ENCODE measurements at places on chromosomes 5 and 9.
A peak's percentile ranks its signal among the peaks of the same experiment; 100 is the strongest.

GRCh38 chr9:70466976-70467561 lies 52.6 kb upstream of the KLF9 start:
- DNase-seq, result no peak

- DNase-seq, result no peak
Observed at GRCh38 chr9:114027159-114027862, 50.8 kb downstream of the AMBP start.

DNA sequence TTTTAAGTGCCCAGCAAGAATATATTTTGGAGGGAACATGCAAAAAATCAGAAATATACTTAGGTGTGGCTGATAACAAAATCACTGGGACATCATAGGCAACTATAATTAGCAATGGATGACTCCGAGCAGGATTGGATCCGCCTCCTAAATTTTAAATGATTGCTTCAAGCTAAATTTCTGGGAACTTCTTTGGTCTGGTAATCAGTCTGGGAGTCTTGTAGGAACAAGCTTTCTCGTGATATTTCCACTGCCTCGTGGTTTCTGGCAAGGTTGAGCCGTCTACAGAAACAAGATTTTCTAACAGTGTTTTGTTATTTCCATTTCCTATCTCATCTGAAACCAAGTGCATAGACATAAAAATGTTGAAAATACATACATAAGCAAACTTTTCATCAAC lies 232.6 kb downstream of the BNC2 start:
- no peak for DNase-seq

- no peak for DNase-seq
Observed at GRCh38 chr9:126367139-126367538, 40.5 kb downstream of the MVB12B start.

DNA sequence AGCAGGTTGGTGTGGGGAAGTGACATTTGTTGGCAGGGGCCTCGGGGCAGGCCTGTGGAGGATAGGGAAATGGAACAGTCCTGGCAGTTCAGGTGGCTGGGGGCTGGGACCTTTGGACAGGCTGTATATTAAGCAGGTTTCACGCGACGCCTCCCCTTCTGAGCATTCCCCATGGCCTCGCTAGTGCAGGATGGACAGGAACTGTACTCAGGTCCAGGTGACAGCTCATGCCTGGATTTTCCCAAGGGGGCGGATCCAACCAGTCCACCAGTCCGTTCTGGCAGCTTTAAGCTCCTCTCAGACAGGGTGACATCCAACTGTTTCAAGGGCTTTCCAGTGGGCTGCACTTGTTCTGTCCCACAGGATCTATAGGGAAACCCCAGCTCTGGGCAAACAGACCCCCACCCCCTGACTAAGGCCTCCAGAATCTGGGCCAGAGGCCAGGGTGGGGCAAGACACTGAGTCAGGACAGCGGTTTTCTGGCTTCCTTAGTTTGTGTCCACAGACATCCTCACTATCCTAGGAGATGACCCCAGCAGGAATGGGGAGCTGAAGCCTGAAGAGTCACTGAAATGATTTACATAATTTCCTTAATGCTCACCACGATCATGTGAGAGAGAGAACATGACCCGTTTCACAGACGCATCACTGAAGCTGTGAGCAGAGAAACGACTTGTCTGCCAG lies 20.9 kb downstream of the CSF2 start:
- no peak for DNase-seq

DNA sequence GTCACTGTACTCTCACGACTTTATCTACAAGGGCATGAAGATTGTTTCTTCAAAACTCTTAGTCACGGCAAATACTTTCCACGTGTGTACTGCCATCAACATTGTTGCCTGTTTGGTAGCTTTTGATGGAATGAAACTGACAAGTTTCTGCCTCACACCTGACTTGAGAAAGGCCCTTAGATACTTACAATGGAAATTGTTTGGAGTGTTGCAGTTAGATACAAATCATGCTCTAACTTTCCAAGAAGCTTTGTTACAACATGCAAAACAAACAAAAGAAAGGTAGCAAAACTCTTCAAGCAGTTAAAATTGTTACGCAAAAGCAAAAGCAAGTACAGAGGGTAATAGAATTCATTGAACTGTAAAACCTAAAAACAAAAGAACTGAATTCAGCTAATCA lies 91.1 kb upstream of the TLE4 start:
- no peak for DNase-seq

DNA sequence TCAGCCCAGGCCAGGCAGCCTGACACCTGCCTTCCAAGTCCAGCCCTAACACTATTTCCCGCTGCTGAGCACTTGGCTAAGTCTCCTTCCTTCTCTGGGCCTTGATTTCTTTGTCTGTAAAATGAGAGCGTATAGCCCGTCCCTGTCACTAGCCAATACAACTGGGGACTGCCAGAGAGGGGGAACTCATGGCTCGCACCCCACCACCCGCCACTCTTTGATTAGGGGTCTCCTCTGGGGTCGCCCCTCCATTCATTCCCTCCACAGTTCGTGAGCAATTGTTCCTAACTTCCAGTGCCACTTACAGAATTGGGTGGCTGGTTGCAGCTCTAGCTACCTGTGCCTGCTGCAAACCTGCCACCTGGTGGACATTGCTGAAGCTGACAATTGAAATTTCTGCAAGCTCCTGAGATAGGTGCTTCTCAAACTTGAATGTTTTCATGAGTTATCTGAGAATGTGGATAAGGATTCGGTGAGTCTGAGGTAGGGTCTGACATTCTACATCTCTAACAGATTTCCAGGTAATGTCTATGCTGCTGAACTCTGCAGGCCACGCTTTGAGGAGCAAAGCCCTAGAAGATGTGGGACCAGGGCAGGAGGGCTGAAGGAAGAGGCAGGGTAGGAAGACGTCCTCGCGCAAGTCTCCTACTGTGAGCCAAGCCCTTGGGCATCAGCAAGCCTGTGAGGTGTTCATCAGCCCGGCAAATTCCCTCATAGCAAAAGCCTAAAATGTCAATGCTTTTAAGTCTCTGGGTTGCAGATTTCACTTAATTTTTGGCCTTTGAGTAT lies 13.3 kb upstream of the RECK start:
- DNase-seq, result peak; percentile 70

DNA sequence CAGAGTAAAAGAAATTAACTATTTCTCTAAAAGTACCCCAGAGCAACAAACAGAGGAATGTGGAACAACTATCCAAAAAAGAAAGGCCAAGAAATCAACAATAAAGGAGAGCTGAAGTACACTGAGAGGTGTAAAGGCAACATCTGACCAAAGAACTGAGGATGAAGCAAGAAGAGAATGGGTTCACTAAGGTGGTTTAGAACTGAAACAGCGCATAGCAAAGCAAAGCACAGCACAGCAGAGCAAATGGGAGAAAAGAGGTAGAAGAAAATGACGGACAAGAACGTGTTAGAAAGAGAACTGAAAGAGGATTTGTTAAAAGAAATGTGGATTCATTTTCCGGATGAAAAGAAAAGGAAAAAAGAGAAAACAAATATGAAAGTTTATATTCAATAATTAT lies 25.8 kb downstream of the RFX3 start:
- DNase-seq, result no peak

DNA sequence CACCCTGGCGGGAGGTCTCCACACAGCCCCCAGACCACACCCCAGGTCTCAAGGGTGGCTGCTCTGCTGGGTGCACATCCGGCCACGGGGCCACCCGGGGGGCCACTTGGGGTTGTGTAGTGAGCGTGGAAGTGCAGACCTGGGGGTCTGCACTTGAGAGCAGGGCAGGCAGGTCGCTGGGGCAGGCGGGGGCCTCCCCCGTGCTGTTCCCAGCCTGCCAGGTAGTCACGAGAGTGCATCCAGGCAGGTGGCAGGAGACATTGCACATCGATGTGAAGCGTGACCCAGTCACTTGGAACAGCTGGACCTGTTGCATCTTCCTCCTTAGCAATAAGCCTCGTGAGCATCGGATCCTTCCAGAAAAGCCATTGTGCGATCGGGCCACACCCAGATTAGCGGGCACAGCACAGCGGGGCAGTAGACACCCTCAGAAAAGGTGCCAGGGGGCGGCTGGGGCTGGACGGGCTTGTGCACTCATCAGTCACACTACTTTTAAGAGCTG lies 4.8 kb upstream of the ENTPD8 start:
- no peak for DNase-seq

GRCh38 chr9:108588246-108588645 lies 267.5 kb downstream of the ACTL7B start:
- no peak for DNase-seq

GRCh38 chr5:14742498-14742897 lies 78.0 kb downstream of the OTULIN start:
- no peak for DNase-seq

- DNase-seq, result no peak
Observed at GRCh38 chr9:134237630-134238265, 73.4 kb upstream of the RNU6ATAC start.

- no peak for DNase-seq
Observed at GRCh38 chr5:168266016-168266415, 25.4 kb upstream of the WWC1 start.

GRCh38 chr9:138062196-138062595 lies 184.6 kb downstream of the CACNA1B start:
- DNase-seq, result no peak

DNA sequence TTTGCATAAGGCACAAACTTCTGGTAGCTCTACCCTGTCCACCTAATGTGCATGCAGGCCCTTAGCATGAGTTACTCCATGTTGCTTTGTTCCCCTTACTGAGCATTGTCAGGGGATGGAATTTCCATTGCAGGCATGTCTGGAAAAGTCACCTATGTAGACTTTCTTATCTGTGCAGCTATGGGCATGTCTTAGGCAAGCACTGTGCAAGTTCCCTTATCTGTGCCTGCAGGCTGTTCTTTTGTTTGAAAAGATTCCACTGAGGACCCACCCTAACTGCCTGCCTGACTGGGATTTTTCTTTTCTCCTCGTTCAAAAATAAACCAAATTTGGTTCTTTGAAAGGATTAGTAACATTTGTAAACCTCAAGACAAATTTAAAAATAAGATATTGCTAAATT lies 587.0 kb downstream of the CDH18 start:
- DNase-seq, result no peak

- no peak for DNase-seq
Observed at GRCh38 chr5:143155455-143155854, 248.0 kb downstream of the NR3C1 start.

DNA sequence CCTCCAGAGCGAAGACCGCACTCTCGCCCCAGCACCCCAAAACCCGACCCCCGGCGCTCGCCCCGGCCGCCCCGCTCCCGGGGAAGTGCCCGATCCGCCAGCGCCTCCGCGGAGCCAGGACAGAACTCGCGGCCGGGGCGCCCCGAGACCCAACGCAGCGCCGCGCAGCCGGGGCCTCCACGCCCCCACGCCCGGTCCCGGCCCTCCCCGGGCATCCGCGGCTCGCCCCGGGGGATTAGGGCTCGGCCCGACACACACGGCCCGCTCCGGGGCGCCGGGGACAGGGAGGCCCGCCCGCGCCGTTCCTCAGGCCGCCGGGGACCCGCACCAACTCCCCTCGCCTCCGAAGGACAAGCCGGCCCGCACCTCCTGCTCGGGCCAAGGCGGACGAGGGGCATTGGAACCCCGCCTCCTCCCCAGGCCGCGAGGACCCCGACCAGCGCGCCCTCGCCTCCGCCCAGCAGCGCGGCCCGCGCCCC lies 544 bp downstream of the FNBP1 start:
- no peak for DNase-seq

DNA sequence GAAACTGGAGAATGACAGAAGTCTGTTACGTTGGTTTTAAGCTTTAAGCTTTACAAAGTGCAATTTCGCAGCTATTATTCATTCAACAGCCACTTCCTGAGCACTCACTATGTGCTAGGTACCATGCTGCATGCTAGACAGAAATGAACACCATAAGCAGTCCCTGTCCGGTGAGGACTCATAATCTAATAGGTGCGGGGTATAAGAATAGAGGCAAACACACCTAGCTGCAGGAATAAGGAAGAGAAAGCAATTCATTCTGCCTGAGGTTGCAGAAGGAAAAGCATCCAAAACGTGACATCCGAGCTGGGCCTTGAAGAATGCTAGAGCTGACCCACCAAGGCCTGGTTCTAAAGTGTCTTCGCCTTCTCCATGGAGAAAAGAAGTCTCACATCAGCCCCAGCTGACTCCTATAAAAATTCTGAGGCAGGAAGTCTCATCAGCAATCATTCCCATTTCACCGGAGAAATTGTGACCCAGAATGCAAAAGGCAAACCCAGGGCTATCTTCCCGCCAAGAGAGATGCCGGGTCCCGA lies 542 bp downstream of the FKBP15 start:
- DNase-seq, result peak; percentile 20

DNA sequence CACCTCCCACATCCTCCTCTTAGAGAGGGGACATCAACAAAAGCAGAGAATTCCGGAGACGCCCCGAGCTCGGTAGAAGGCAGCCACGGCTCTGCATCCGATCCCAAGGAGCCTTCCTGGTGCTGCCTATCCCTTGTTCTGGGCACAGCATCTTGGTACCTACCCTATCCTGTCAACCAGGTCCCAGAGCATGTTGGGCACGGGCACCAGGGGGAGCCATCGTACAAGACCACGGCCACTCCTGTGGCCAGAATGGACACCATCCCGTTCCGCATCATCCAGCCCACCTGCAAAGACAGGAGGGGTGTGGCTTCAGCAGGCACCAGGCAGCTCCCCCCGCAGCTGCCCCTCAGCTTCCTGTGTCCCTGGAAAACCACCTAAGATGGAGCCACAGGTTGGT lies 62.7 kb upstream of the ZNF354A start:
- no peak for DNase-seq

DNA sequence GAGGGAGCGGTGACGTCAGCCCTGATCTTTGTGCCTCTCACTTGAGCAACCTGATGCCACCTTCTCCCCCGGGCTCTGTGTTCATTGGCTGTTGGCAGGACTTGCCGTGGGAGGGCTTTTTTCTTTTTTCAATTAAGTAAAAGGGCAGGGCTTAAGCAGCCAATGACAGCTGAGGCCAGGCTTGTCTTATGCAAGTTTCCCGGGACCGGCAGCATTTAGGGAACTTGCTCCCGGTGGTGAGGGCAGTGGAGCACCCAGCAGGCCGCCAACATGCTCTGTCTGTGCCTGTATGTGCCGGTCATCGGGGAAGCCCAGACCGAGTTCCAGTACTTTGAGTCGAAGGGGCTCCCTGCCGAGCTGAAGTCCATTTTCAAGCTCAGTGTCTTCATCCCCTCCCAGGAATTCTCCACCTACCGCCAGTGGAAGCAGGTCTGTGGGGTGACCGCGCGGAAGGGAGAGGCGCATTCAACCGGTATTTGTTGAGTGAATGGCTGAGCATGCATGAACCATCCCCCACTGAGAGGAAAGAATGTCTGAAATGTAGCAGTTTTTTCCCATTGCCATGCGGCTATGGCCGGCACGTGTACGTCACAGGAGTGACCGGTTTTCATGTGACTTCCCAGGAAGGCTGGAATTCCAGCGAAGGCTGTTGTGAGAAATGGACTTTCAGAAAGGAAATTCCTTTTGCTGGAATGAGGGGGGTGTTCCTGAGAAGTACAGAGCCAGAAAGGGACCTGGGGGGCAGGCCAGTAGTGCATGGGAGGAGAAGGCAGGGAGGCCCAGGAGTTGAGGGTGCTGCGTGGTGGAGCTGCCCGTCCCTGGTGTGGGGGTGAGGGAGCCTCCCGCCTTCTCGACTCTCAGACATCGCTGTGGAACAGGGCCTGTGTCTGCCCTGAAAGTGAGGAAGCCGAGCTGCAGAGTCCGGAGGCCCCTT lies 29.0 kb downstream of the PTGES2 start:
- peak; percentile 50 for DNase-seq
